Astrocyte (in vitro differentiated cells and primary cell): ENCODE measurements at places on chromosomes 3 and 15. TPM values are rescaled to one million over a fixed set of nuclear protein-coding genes. Genes with fewer than 3 reads are reported as not detected.
A peak's percentile ranks its signal among the peaks of the same experiment; 100 is the strongest.

GRCh38 chr15:60460931-60461330 is 18.0 kb downstream of the ICE2 start:
- no peak overlapping the region for H3K27ac ChIP-seq
- H3K27me3 ChIP-seq, result no peaks in the 10 kb centered on the region
- H3K4me1 ChIP-seq, result no peaks in the 10 kb centered on the region
- DNase-seq, result peak; percentile 33

DNA sequence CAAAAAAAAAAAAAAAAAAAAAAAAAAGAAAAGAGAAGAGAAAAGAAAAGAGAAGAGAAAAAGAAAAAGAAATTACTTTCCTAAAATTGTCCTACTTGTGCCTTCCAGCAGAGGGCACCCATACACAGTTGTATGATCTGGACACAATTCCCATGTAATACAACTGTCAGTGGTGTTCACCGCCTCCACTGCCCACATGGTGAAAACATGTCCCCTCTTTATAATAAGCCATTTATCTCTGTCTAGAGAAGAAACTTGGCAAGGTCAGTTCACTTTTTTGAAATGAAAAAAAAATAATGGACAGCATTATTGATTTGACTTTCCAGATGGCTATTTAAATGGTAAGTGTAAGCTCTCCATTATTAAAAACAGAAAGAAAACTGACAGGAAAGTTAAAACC is 459.4 kb downstream of the GBE1 start:
- H3K36me3 ChIP-seq, result no peaks in the 10 kb centered on the region
- no peaks in the 10 kb centered on the region for H3K4me1 ChIP-seq
- H3K4me3 ChIP-seq, result no peak overlapping the region

GRCh38 chr15:39587096-39587721 is 6.3 kb downstream of the THBS1 start:
- H3K36me3 ChIP-seq, result peaks cover 98% of the 10 kb centered on the region
- H3K4me3 ChIP-seq, result peak overlapping the region; percentile 13
- DNase-seq, result no peak
- H3K4me1 ChIP-seq, result peaks cover 38% of the 10 kb centered on the region

DNA sequence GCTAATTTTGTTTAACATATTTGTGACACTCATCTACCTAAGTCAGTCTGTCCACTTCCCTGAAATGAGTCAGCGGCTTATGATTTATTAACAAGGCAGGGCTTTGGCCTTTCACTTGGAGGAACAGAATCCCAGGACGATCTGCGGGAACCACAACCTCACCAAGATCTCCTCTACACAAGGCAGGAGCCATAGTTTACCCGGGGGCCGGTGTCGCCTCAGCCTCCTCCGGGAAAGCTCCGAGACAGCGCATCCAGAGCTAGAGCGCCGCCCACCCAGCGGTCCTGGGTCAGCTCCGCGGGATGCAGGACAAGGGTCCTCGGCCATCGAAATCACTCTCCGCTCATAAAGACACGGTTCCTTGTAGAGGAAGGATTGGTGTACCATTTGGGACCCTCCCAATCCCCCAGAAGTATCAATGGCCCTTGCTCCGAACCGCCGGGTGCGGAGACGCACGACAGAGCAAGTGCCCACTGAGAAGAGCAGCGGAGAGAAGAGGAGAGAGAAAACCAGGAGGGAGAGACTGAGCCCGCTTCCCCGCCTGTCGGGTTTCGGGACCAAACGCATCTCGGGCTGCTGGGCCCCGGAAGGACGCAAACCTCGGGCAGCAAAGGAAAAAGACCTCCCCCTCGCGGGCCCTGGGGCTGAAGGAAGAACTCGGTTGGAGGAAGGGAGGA is 13.1 kb upstream of the ALCAM start:
- peak; percentile 67 for DNase-seq
- H3K27ac ChIP-seq, result peak overlapping the region; percentile 86
- H3K4me1 ChIP-seq, result peaks cover 29% of the 10 kb centered on the region
- no peaks in the 10 kb centered on the region for H3K27me3 ChIP-seq
- H3K36me3 ChIP-seq, result no peaks in the 10 kb centered on the region
- H3K4me3 ChIP-seq, result peak overlapping the region; percentile 55

- no peak overlapping the region for H3K27ac ChIP-seq
- peak; percentile 18 for DNase-seq
- no peaks in the 10 kb centered on the region for H3K4me1 ChIP-seq
- H3K27me3 ChIP-seq, result no peaks in the 10 kb centered on the region
These were observed 98.2 kb downstream of the PLCH1 start for GRCh38 chr3:155646669-155647068.

- no peaks in the 10 kb centered on the region for H3K36me3 ChIP-seq
- H3K27me3 ChIP-seq, result no peaks in the 10 kb centered on the region
- H3K4me1 ChIP-seq, result no peaks in the 10 kb centered on the region
- H3K27ac ChIP-seq, result peak overlapping the region; percentile 99
- H3K4me3 ChIP-seq, result peak overlapping the region; percentile 96
- DNase-seq, result peak; percentile 23
These were observed 384 bp downstream of the KNL1 start for GRCh38 chr15:40594429-40594836.

DNA sequence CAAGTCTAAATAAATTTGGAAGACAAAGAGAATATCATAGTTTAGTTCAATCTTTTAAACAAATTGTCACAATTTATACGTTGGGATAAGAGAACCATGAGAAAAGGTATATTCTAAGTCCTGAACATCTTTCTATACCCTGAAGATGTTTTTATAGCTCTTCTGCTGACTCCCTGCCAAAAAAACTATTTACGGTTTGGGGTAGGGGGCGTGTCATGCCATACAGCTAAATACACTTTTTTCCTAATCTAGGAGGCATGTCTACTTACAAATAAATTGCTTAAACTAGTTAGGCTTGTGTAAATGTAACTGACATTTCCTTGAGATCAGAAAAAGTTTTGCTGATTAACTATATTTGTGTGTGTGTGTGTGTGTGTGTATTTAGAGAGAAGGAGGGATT is 163.3 kb downstream of the PGPEP1L start:
- no peak overlapping the region for H3K4me3 ChIP-seq
- no peak for DNase-seq
- no peaks in the 10 kb centered on the region for H3K36me3 ChIP-seq
- H3K27me3 ChIP-seq, result no peaks in the 10 kb centered on the region

- no peaks in the 10 kb centered on the region for H3K4me1 ChIP-seq
- DNase-seq, result no peak
- H3K36me3 ChIP-seq, result peaks cover 20% of the 10 kb centered on the region
- no peak overlapping the region for H3K27ac ChIP-seq
- no peak overlapping the region for H3K4me3 ChIP-seq
- no peaks in the 10 kb centered on the region for H3K27me3 ChIP-seq
These were observed 21.9 kb downstream of the TSC22D2 start for GRCh38 chr3:150429767-150430671.

DNA sequence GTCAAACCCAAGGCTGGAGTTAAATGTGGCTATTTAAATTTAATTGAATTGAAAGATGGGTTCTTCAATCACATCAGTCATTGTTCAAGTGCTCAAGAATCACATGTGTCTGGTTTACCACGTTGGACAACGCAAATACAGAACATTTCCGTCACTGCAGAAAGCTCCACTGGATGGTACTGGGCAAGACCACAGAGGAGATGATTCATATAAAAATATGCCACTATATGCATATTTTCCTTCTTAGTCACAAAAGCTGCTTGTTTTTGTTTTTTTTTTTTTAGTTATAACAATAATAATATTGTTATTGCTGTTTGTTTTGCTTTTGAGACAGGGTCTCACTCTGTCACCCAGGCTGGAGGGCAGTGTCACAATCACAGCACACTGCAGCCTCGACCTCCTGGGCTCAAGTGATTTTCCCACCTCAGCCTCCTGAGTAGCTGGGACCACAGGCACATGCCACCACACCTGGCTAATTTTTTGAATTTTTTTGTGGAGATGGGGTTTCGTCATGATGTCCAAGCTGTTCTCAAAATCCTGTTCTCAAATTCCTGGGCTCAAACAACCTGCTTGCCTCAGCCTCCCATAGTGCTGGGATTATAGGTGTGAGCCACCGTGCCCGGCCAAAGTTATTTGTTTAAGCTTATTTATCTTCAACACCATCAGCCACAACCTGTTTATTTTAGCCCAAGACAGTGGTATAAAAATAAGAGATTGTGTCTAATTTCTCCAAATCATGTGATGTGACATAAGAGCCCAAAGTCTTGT is 19.4 kb downstream of the RTP3 start:
- peak; percentile 88 for DNase-seq
- no peak overlapping the region for H3K4me3 ChIP-seq
- H3K27me3 ChIP-seq, result no peaks in the 10 kb centered on the region
- no peaks in the 10 kb centered on the region for H3K36me3 ChIP-seq
- peak overlapping the region; percentile 79 for H3K27ac ChIP-seq

- peaks cover 14% of the 10 kb centered on the region for H3K4me1 ChIP-seq
- no peak overlapping the region for H3K4me3 ChIP-seq
- H3K36me3 ChIP-seq, result no peaks in the 10 kb centered on the region
- H3K27me3 ChIP-seq, result peaks cover 7% of the 10 kb centered on the region
- H3K27ac ChIP-seq, result no peak overlapping the region
- DNase-seq, result no peak
These were observed 20.3 kb upstream of the DGKG start for GRCh38 chr3:186382217-186382885.

DNA sequence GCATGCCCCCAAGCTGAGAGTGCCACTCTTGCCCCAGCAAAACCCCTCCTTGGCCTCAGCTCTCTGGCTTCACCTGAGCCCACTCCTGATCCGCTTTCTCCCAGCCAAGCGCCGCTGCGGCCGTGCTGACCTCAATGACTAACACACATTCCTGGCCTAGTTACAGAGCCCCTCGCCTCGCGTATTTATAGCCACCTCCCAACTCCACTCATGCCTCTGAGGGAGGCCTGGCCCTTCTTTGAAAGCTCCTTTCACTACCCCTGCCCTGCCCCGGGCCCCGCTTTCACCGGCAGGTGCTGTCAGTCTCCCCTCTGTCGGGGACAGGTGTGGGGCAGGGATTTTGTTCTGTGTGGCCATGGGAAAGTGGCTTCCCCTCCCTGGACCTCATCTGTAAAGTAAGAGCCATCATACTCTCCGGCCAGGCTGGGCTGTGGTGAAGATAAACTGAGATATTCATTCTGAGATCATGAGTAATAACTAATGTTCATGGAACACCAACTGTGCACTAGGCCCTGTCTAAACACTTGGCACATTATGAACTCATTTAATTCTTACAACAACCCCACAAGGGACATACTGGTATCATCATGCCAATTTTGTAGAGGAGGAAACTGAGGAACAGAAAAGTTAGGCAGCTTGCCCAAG is 13.2 kb upstream of the ATP2B2 start:
- no peak overlapping the region for H3K4me3 ChIP-seq
- H3K4me1 ChIP-seq, result peaks cover 29% of the 10 kb centered on the region
- peak; percentile 91 for DNase-seq

GRCh38 chr3:178754852-178755510 is 218.7 kb downstream of the KCNMB2 start:
- H3K4me1 ChIP-seq, result no peaks in the 10 kb centered on the region
- DNase-seq, result no peak

DNA sequence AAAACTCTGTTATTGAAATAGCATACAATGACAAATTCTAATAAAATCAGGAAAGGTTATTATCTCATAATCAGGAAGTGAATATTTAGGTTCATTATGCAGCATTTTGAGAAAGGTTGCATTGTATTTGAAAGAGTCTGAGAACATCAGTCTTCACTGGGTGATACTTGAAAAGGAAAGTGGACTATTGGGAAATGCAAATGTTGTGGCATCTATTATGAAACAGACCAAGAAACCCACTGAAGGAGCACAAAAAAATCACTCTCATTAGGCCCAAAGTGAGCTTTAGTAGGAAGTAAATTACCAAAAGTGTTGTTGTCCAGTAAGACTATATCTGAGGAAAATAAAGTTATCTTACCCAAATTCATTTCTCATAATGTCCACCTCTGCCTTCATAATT is 90.8 kb downstream of the ZPLD1 start:
- no peak overlapping the region for H3K4me3 ChIP-seq
- H3K27me3 ChIP-seq, result no peaks in the 10 kb centered on the region
- no peaks in the 10 kb centered on the region for H3K4me1 ChIP-seq
- no peak overlapping the region for H3K27ac ChIP-seq

GRCh38 chr3:45082142-45082538 is 56.0 kb downstream of the CLEC3B start:
- H3K4me1 ChIP-seq, result peaks cover 29% of the 10 kb centered on the region
- H3K36me3 ChIP-seq, result no peaks in the 10 kb centered on the region

GRCh38 chr3:108241721-108242120 is 19.5 kb upstream of the IFT57 start:
- no peaks in the 10 kb centered on the region for H3K4me1 ChIP-seq
- no peaks in the 10 kb centered on the region for H3K36me3 ChIP-seq
- DNase-seq, result no peak
- H3K4me3 ChIP-seq, result no peak overlapping the region
- H3K27me3 ChIP-seq, result no peaks in the 10 kb centered on the region

- H3K4me3 ChIP-seq, result no peak overlapping the region
- H3K27me3 ChIP-seq, result no peaks in the 10 kb centered on the region
- DNase-seq, result no peak
These were observed 47.4 kb downstream of the CLSTN2 start for GRCh38 chr3:139982404-139982803.

- H3K36me3 ChIP-seq, result no peaks in the 10 kb centered on the region
- peak; percentile 45 for DNase-seq
- no peaks in the 10 kb centered on the region for H3K27me3 ChIP-seq
- no peak overlapping the region for H3K27ac ChIP-seq
These were observed 310.3 kb downstream of the CHST2 start for GRCh38 chr3:143429628-143430514.

The ALG3 gene
- 47.1 and 51.1 TPM in 2 replicates for total RNA-seq

The SAXO2 gene
- total RNA-seq, result 1.1 and 1.2 TPM in 2 replicates

The POLQ gene
- 0.82 and 1.3 TPM in 2 replicates for total RNA-seq

The GASK1A gene
- 0.09 TPM in 1 of 2 replicates, not detected in the other for total RNA-seq

The CATSPER2 gene
- 2.0 and 3.3 TPM in 2 replicates for total RNA-seq

The MUC20 gene
- 0.41 TPM in 1 of 2 replicates, not detected in the other for total RNA-seq

The FSIP1 gene
- 0.77 and 0.84 TPM in 2 replicates for total RNA-seq

The SHC4 gene
- 2.7 and 3.7 TPM in 2 replicates for total RNA-seq

The BOC gene
- total RNA-seq, result 20.2 TPM in 2 replicates

The A4GNT gene
- total RNA-seq, result not detected in 2 replicates

The LEKR1 gene
- 0.27 and 0.43 TPM in 2 replicates for total RNA-seq
